ENCODE measurements at places on chromosomes 4 and X. TPM values are rescaled to one million over a fixed set of nuclear protein-coding genes. Genes with fewer than 3 reads are reported as not detected.

ETDB gene
- not detected for total RNA-seq

- no peak for DNase-seq
Measured at GRCh38 chr4:138967313-138967712, 48.3 kb upstream of the NOCT start.

- no peak for DNase-seq
Measured at GRCh38 chr4:79653871-79654270, 245.8 kb upstream of the GK2 start.

DNA sequence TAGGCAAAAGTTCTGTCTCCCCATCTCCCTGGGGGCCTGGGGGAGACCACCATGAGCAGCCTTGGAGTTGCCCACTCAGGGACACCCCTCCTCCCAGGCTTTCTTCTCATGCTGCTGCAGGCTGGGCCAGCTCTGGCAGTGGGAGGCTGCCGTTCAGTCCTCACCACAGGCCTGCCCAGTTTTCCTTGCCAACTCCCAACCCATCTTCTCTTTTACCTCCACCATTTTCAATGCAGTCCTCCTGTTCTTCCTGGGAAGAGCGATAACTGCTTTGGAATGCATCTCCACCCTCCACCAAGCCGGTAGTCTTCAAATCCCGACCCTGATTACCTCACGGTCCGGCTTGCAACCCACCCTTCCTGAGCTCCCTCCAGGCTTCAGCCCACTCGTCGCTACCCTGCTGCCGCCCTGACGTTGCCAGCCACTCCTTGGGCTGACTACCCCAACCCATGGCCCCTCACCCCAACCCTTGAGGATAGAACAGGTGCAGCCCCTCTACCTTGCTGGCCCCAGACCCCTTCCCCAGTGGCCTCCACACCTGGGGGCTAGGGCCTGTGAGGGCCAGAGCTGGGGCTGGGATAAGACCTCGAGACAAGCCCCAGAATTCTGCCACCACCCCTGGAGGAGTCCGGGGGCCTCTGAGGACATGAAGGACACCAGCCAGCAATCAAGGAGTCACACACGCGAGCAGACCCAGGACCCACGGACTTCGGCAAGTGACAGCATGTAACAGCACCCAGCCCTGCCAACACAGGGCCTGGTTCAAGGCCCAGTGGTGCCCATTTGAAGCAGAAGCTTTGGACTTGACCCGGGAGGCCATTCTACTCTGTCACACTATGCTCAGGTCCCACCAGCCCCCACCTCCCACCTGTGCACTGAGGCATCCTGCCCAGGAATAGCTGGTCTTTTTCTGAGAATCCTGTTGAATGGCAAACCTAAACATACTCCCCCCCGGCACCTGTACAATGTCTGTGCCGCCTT, 9.2 kb downstream of the WDR1 start:
- DNase-seq = no peak

DNA sequence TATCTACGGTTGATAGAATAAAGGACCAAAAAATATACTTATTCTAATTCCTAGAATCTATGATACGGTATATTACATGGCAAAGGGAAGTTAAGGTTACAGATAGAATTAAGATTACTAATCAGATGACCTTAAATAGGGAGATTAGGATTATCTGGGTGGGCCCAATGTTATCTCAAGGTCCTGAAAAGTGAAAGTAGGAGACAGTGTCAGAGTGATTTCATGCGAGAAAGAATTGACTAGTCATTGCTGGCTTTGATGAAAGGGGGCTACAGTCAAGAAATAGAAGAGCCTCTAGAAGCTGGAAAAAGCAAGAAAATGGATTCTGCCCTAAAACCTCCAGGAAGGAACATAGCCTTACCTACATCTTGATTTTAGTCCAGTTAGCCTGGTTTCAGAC, 176.9 kb upstream of the PPP1R2C start:
- no peak for DNase-seq

TMSB15A gene
- total RNA-seq = 561 TPM

Data from neural progenitor cell (in vitro differentiated cells).